ENCODE measurements at places on chromosomes 3 and 15.

DNA sequence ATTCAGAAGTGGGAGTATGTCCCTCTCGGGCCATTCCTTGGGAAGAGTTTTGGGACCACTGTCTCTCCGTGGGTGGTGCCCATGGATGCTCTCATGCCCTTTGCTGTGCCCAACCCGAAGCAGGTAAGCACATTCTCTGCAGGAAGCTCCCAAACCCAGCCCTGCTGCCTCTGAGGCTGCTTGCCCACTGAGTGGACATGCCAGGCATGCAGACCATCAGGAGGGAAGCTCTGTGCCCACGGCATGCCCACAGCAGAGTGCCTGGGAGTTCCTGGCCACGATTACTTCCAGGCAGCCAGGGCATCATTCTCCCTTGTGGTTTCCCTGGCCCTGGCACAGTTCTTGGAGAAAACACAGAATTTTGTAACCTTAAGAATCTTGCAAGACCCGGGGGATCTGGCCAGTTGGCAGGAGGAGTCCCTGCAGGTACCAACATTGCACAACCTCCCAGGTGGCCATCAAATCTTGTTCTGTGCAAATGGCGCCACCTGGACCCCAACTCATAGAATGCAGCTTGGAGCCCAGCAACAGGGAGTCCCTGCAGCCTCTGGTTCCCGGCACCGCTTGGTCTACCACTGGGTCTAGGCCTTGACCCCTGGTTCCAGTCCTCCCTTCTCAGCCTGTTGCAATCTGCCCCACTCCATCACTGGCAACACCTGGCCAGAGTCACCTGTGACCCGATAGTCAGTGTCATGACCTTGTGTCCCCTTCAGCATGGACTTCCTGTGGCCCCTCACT lies 20.4 kb downstream of the FAH start:
- DNase-seq: peak; percentile 5

DNA sequence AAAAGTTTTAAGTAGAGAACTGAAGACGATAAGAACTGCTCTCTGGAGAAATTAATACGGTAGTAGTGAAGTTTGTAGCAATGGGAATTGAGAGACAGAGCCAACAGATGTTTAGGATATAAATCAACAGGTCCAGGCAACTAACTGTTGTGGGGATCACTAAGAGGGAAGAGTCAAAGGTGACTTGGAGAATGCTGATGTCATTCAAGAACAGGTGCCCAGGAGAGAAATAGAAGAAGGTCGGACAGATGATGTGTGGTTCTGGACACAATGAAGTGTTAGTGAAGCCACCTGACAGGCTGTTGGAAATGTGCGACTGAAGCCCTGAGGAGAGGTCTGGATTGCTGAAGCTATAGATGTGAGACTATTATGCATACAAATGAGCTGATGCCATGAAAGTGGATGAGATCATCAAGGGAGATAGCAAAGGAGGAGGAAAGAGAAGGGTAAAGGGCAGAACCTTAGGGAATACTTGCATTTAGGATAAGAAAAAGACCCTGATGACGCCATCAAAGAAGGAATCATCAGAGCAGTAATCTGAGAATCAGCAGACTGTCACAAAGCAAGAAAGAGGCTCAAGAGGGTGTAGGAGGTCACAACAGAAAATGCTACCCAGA lies 183.7 kb downstream of the FRMD5 start:
- DNase-seq: no peak

DNA sequence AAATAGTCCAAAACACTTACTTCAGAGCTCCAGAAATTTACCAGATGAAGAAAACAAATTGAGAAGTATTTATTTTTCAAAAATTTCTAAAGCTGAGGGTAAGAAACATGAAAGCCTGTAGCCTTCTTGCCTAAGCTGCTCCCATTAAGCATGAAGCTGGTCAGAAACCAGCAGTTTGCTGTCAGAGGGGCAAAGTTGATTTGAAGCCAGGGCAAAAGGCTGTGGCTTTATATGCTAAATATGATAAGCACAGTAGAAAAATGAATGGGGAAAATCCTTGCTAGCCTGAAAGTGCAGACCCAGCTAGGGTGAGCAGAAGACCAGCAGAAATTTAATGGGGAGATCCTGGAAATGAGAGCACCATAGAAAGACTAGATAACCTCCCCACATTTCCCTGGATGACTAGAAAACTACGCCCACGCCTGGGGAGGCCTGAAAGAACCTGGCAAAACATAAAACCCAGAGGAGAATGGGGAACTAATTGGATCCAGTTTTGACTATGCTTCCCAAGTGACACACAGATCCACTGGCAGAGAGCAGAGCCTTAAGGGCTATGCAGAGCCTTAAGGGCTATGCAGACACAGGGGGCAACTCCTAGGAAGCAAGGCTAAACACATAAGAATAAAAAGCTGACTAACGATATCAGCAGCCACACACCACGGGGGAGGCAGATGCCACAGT lies 43.0 kb upstream of the HEG1 start:
- no peak for DNase-seq

GRCh38 chr3:195551381-195551978 lies 8.4 kb upstream of the PPP1R2 start:
- no peak for DNase-seq

GRCh38 chr3:51706788-51707731 lies at the start of gene GRM2:
Gene GRM2 (plus strand): TSS chr3:51707068. CDS start chr3:51708984, 1,916 bp downstream.
- DNase-seq: peak; percentile 60

GRCh38 chr3:178381555-178381954 lies 154.7 kb upstream of the KCNMB2 start:
- DNase-seq: peak; percentile 75

- no peak for DNase-seq
These were observed 13.4 kb upstream of the BMF start for GRCh38 chr15:40121911-40122638.

DNA sequence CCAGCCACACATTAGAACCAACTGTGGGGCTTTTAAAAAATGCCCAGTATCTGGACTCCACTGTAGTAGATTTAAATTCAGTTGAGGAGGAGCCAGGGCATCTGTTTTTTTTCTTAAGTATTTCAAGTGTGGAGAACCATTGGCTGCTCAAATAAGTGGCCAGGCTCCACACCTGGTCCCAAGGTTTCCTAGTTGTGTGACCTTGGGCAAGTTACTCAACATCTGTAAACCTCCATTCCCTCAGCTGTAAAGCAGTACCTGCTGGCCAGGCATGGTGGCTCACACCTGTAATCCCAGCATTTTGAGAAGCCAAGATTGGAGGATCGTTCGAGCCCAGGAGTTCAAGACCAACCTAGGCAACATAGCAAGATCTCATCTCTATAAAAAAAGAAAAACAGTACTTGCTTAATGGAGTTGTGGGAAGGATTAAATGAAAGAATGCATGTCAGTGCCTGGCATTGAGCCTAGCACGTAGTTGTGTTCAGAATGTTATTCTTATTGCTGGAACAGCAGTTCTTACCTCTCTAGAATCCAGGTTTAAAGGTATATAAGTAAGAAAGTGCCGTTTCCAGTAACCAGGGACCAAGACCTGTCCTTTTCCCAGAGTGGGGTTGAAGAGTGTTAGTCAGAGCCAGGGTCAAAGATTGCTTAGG lies 2.0 kb downstream of the PPP1R14D start:
- no peak for DNase-seq

GRCh38 chr15:70309716-70310115 lies 212.0 kb upstream of the TLE3 start:
- no peak for DNase-seq

DNA sequence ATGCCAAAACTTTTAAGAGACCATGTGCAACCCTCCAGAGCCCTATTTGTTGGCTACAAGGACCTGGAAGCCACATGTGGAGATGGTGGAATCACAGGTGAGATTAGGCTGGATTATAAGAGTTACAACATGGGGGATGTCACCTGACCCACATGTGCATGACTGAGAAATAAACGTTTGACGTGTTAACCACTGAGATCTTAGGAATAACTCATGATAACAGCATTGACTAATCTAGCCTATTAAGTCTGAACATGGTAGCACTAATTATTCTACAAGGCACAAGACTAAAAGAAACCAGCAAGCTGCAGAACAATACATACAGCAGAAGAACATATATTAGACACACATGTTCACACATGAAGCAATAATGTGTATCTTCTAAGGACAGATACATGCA lies 38.4 kb downstream of the SUCLG2 start:
- no peak for DNase-seq

- peak; percentile 34 for DNase-seq
These were observed 321.0 kb upstream of the C2CD4B start for GRCh38 chr15:62486041-62486440.
